ENCODE measurements at places on chromosomes 7 and 10. TPM values are rescaled to one million over a fixed set of nuclear protein-coding genes. Genes with fewer than 3 reads are reported as not detected.

The ELFN1 gene
- total RNA-seq: 7.6 TPM

The CREB5 gene
- 48.1 TPM for total RNA-seq

The OR9A2 gene
- not detected for total RNA-seq

The FOXI2 gene
- not detected for total RNA-seq

All from smooth muscle cell of trachea (primary cell).